ENCODE measurements at places on chromosomes 5 and 9. TPM values are rescaled to one million over a fixed set of nuclear protein-coding genes. Genes with fewer than 3 reads are reported as not detected.

The DOLPP1 gene
- 28.4 TPM for polyA plus RNA-seq

The RFESD gene
- polyA plus RNA-seq = 1.4 TPM

The LVRN gene
- not detected for polyA plus RNA-seq

GRCh38 chr9:110404473-110404872, 66.8 kb upstream of the TXNDC8 start:
- H3K36me3 ChIP-seq = no peaks in the 10 kb centered on the region
- H3K4me3 ChIP-seq = no peak overlapping the region
- H3K27me3 ChIP-seq = no peaks in the 10 kb centered on the region
- DNase-seq = no peak
- no peaks in the 10 kb centered on the region for H3K4me1 ChIP-seq

DNA sequence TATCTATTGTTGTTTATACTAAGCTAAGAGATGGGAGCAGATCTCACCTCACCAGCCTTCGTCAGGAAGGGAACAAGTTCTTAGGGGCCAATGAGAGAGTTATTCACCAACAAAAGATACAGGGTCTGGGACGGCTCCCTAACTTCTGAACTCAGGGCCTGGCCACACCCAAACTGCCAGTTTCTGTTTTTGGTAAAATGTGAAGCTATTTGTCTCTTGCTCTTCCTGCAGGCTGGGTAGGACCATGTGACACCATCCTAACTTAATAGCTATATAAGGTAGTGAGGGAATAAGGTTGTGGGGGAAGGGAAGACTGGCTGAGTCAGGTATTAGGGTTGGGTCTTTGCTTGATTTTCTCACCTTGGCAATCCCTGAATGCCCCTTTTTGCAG, 480.5 kb downstream of the KDM4C start:
- H3K27ac ChIP-seq = no peak overlapping the region
- no peaks in the 10 kb centered on the region for H3K27me3 ChIP-seq
- H3K4me3 ChIP-seq = no peak overlapping the region
- no peaks in the 10 kb centered on the region for H3K36me3 ChIP-seq
- no peak for DNase-seq
- H3K4me1 ChIP-seq = no peaks in the 10 kb centered on the region

DNA sequence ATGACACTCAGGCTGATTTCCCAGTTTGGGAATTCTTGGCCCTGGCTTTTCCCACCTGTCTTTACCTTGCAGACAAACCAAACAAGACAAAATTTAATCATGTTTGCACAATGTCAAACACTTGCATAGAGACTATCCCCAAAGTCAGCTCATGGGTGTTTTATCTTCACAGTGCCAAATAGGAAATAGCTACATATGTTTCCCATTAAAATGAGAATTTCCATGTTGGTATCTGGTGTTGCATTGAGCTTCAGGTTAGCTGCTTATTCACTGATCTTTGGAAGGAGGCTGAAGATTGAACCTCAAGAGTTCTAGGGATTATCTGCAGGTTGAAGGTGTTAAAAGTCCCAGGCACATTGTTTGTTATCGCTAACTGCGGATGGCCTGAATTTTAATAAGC, 19.5 kb downstream of the MAP1B start:
- no peak overlapping the region for H3K27ac ChIP-seq
- no peak overlapping the region for H3K4me3 ChIP-seq
- no peaks in the 10 kb centered on the region for H3K4me1 ChIP-seq
- DNase-seq = no peak
- H3K27me3 ChIP-seq = no peaks in the 10 kb centered on the region
- H3K36me3 ChIP-seq = no peaks in the 10 kb centered on the region

GRCh38 chr5:138179277-138179857, 455 bp downstream of the KIF20A start:
- H3K27me3 ChIP-seq = no peaks in the 10 kb centered on the region
- DNase-seq = no peak
- H3K4me3 ChIP-seq = peak overlapping the region; percentile 93
- H3K27ac ChIP-seq = no peak overlapping the region
- peaks cover 11% of the 10 kb centered on the region for H3K4me1 ChIP-seq

- H3K27me3 ChIP-seq = no peaks in the 10 kb centered on the region
- no peaks in the 10 kb centered on the region for H3K4me1 ChIP-seq
- H3K27ac ChIP-seq = peak overlapping the region; percentile 65
- peak; percentile 86 for DNase-seq
Observed at GRCh38 chr5:131265311-131265803, 1.5 kb downstream of the CDC42SE2 start.

- no peak overlapping the region for H3K4me3 ChIP-seq
- no peak overlapping the region for H3K27ac ChIP-seq
- no peaks in the 10 kb centered on the region for H3K27me3 ChIP-seq
- DNase-seq = no peak
- H3K4me1 ChIP-seq = no peaks in the 10 kb centered on the region
Observed at GRCh38 chr5:17261075-17261474, 43.6 kb downstream of the BASP1 start.

DNA sequence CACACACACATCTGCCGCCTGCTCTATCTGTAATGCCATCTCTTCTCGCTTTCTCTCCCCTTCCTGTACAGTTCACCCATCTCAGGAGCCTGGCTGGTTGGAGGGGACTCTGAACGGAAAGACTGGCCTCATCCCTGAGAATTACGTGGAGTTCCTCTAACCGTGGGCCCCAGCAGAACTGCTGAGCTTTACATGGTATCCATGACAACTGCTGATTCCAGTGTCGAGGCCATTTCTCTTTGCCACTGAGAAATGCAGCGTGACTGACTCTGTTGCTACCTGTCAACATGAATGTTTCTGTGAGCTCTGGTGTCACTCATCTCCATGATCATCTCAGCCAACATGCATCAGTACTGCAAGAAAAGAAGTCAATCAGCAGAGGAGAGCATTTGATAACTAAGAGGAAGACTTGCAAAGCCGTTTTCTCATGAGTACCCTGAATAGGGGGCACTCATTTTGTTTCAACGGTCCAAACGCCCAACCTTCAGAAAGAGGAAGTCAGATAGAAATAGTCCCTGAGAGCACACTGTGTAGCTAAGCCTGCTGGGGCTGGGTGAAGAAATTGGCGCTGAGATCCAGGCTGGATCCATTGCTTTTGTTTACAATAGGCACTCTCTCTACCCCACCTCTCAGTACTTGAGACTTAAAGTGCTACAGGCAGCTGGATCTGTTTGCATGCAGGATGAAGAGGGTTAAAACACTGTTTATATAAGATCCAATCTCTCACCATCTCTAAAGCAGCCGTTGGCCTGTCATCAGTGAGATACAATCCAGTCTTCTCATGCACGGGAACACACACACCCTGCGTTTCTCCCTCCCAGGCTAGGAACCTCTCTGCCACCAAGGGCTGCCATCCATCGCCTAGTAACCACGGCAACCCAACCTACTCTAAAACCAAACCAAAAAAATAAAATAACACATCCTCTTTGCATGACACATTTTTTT, 180.9 kb downstream of the NR3C1 start:
- no peak for DNase-seq
- H3K36me3 ChIP-seq = no peaks in the 10 kb centered on the region
- H3K27me3 ChIP-seq = no peaks in the 10 kb centered on the region
- H3K27ac ChIP-seq = no peak overlapping the region

- no peaks in the 10 kb centered on the region for H3K36me3 ChIP-seq
- H3K27me3 ChIP-seq = no peaks in the 10 kb centered on the region
- no peak for DNase-seq
- H3K4me1 ChIP-seq = no peaks in the 10 kb centered on the region
Observed at GRCh38 chr5:139731281-139731680, 64.3 kb upstream of the PSD2 start.

DNA sequence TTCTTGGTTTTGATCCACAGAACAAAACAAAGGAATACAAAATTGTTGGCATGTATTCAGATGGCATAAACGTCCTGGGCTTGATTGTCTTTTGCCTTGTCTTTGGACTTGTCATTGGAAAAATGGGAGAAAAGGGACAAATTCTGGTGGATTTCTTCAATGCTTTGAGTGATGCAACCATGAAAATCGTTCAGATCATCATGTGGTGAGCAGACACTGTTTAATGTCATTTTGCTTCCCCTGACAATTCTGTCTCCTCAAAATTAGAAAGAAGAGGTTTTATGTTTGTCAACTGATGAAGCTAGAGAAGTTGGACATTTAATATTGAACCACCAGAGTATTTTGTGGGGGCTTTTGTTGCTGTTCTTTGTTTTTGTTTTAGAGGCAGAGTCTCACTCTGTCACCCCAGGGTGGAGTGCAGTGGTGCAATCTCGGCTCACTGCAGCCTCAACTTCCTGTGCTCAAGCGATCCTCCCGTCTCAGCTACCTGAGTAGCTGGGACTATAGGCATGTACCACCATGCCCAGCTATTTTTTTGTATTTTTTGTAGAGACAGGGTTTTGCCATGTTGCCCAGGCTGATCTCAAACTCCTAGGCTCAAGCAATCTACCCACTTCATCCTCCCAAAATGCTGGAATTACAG, 82.0 kb downstream of the SLC1A1 start:
- no peak overlapping the region for H3K4me3 ChIP-seq
- no peaks in the 10 kb centered on the region for H3K4me1 ChIP-seq
- no peak overlapping the region for H3K27ac ChIP-seq
- H3K36me3 ChIP-seq = peaks cover 2% of the 10 kb centered on the region
- DNase-seq = no peak

DNA sequence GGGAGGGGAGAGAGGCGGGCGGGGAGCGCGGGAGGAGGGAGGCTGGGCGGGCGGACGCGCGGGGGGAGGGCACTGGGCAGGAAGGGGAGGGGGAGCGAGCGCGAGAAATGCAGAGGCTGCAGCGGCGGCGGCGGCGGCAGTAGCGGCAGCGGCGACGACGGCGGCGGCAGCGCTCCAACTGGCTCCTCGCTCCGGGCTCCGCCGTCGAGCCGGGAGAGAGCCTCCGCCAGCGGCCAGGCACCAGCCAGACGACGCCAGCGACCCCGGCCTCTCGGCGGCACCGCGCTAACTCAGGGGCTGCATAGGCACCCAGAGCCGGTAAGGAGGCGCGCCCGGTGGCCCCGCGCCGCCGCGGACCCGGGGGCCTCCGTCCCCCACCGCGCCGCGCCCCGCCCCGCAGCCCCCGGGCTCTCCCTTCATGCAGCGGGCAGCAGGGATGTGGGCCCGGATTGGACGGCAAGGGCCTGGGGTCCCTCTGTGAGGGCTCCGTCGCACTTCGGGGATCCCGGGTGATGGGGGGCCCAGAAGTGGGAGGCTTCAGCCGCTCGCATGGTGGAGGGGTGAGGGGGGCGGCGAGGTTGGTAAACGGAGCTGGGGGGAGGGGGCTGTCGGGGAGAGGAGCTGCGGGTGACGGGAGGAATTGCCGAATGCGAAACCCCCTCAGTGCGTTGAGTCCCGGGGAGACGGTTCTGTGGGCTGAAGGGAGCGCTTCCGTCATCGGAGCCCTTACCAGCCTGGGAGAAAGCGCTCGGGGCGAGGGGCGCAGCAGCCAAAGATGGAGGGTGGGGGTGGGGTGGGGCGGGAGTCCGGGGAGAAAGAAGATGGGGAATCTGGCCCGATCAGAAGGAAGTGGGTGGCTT, at the start of gene BASP1:
BASP1 (plus strand) TSS at position 139 of the 860 bp plus-strand sequence. CDS start 57,586 bp downstream, outside the sequence.
- peak; percentile 55 for DNase-seq
- no peaks in the 10 kb centered on the region for H3K4me1 ChIP-seq
- peak within 1 kb of the TSS; percentile 52 for H3K27ac ChIP-seq
- no peaks in the 10 kb centered on the region for H3K36me3 ChIP-seq

DNA sequence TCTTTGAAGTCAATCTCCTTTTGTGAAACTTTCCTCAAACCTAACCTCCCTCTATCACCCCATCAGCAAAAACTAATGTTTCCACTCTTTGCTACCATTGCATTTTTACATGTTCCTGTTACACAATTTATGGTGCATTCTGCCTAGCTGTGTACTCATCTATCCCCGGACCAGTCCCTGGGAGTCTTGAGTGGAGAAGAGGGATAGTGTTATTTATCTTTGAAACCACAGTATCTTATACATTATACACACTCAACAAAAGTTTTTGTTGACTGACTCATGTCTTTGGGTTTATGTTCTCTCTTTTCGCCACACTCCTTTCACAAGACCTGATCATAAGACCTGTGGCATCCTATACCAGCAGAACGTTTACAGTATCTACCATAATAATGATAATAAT, 26.4 kb downstream of the TNFAIP8 start:
- H3K27me3 ChIP-seq = no peaks in the 10 kb centered on the region
- H3K4me1 ChIP-seq = peaks cover 2% of the 10 kb centered on the region
- H3K36me3 ChIP-seq = no peaks in the 10 kb centered on the region
- H3K27ac ChIP-seq = no peak overlapping the region
- no peak for DNase-seq
- H3K4me3 ChIP-seq = no peak overlapping the region

All from small intestine (tissue), 16 donors.